Myocyte (in vitro differentiated cells): ENCODE measurements at places on chromosomes 7 and 10. TPM values are rescaled to one million over a fixed set of nuclear protein-coding genes. Genes with fewer than 3 reads are reported as not detected.

The IKZF1 gene
- total RNA-seq, result not detected in 2 replicates

The GRID2IP gene
- total RNA-seq, result 0.27 TPM in 1 of 2 replicates, not detected in the other

The MOSPD3 gene
- total RNA-seq, result 8.1 and 10.9 TPM in 2 replicates

The CACUL1 gene
- 32.3 and 42.4 TPM in 2 replicates for total RNA-seq

The MUC3A gene
- not detected in 2 replicates for total RNA-seq

The CYP3A4 gene
- total RNA-seq, result 0.11 TPM in 1 of 2 replicates, not detected in the other

The FAM237B gene
- total RNA-seq, result not detected in 2 replicates

The ITIH2 gene
- total RNA-seq, result not detected in 2 replicates

The ZMIZ1 gene
- 7.1 and 10.0 TPM in 2 replicates for total RNA-seq

The MOGAT3 gene
- not detected in 2 replicates for total RNA-seq

The CCDC201 gene
- total RNA-seq, result not detected in 2 replicates

The ABCC2 gene
- 0.05 and 0.32 TPM in 2 replicates for total RNA-seq

The HOXA4 gene
- total RNA-seq, result 5.0 and 6.7 TPM in 2 replicates

The LIPN gene
- not detected in 2 replicates for total RNA-seq

The POU6F2 gene
- 0.11 TPM in 1 of 2 replicates, not detected in the other for total RNA-seq

The ST8SIA6 gene
- 0.47 TPM in 1 of 2 replicates, not detected in the other for total RNA-seq

The MSMB gene
- total RNA-seq, result not detected in 2 replicates

The NEURL1 gene
- total RNA-seq, result 10.6 and 12.1 TPM in 2 replicates

The SFTPA1 gene
- not detected in 2 replicates for total RNA-seq

The FEZF1 gene
- total RNA-seq, result not detected in 2 replicates

The NPC1L1 gene
- total RNA-seq, result not detected in 2 replicates

The ZNF488 gene
- 0.19 and 0.31 TPM in 2 replicates for total RNA-seq

The GRID1 gene
- total RNA-seq, result not detected in 2 replicates

The TSPAN14 gene
- total RNA-seq, result 54.6 and 79.8 TPM in 2 replicates

The DPP6 gene
- not detected in 2 replicates for total RNA-seq

The LRIT1 gene
- total RNA-seq, result 0.11 TPM in 1 of 2 replicates, not detected in the other

The GPR146 gene
- 2.2 and 3.2 TPM in 2 replicates for total RNA-seq

The EGFR gene
- total RNA-seq, result 22.5 and 32.4 TPM in 2 replicates

The AGAP3 gene
- 110 and 115 TPM in 2 replicates for total RNA-seq

The FRG2B gene
- not detected in 2 replicates for total RNA-seq

The TWIST1 gene
- 24.7 and 41.7 TPM in 2 replicates for total RNA-seq

The ASB10 gene
- total RNA-seq, result 0.99 TPM in 1 of 2 replicates, not detected in the other

The SLC29A4 gene
- total RNA-seq, result 4.4 and 4.8 TPM in 2 replicates

The INTS1 gene
- 52.7 and 58.5 TPM in 2 replicates for total RNA-seq

The LIPK gene
- not detected in 2 replicates for total RNA-seq

The ABCB1 gene
- not detected in 2 replicates for total RNA-seq

The ERVW-1 gene
- total RNA-seq, result not detected in 2 replicates

The ZC3HAV1 gene
- total RNA-seq, result 20.9 and 29.7 TPM in 2 replicates

The NRF1 gene
- 14.2 and 15.1 TPM in 2 replicates for total RNA-seq

The POP7 gene
- total RNA-seq, result 36.2 and 46.9 TPM in 2 replicates

The SAMD9 gene
- 15.0 and 17.6 TPM in 2 replicates for total RNA-seq

The HTR7 gene
- 4.2 and 18.2 TPM in 2 replicates for total RNA-seq

The IDI2 gene
- total RNA-seq, result not detected in 2 replicates

The SLC18A3 gene
- not detected in 2 replicates for total RNA-seq

The UNC5B gene
- total RNA-seq, result 3.6 and 5.2 TPM in 2 replicates

The ZNF33A gene
- total RNA-seq, result 13.6 and 17.9 TPM in 2 replicates

The ADCY1 gene
- total RNA-seq, result 0.40 and 0.62 TPM in 2 replicates

The HIP1 gene
- total RNA-seq, result 26.7 and 59.5 TPM in 2 replicates

The OR6V1 gene
- not detected in 2 replicates for total RNA-seq

The MYOZ1 gene
- total RNA-seq, result 4.7 and 5.5 TPM in 2 replicates

The ITGB8 gene
- total RNA-seq, result 19.7 and 23.6 TPM in 2 replicates

The PIP gene
- not detected in 2 replicates for total RNA-seq

The AQP1 gene
- 2.1 and 3.9 TPM in 2 replicates for total RNA-seq

The SPDYE2 gene
- not detected in 2 replicates for total RNA-seq

The ZPBP gene
- not detected in 2 replicates for total RNA-seq

The MEOX2 gene
- total RNA-seq, result 2.1 and 2.3 TPM in 2 replicates

The PPP1R9A gene
- total RNA-seq, result 8.5 and 10.1 TPM in 2 replicates

The ABCA13 gene
- 1.7 and 2.4 TPM in 2 replicates for total RNA-seq
